ENCODE measurements at places on chromosomes 13 and 19.
A peak's percentile ranks its signal among the peaks of the same experiment; 100 is the strongest.

GRCh38 chr19:6126335-6126974 is 9.0 kb upstream of the ACSBG2 start:
- no peak for DNase-seq

DNA sequence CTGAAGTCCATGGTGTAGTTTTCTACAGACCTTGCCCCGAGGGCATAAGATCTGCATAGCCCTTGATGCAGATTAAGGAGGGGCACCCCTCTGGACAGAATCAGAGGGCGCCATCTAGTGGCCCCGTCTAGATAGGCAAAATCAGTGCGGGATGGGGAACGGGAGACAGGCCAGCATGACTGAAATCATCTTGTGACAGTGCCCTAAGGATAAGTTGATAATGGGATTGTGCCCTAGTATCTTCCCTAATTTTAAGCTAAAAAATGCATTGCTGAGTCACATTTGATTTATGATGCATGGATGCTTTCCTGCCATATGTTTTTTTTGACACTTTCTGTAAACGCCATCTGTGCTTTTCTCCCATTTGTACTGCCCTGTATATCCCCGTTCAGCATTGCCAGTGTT is 19.0 kb upstream of the GPI start:
- peak; percentile 33 for DNase-seq

GRCh38 chr13:113283904-113284303 is 13.1 kb upstream of the LAMP1 start:
- no peak for DNase-seq

DNA sequence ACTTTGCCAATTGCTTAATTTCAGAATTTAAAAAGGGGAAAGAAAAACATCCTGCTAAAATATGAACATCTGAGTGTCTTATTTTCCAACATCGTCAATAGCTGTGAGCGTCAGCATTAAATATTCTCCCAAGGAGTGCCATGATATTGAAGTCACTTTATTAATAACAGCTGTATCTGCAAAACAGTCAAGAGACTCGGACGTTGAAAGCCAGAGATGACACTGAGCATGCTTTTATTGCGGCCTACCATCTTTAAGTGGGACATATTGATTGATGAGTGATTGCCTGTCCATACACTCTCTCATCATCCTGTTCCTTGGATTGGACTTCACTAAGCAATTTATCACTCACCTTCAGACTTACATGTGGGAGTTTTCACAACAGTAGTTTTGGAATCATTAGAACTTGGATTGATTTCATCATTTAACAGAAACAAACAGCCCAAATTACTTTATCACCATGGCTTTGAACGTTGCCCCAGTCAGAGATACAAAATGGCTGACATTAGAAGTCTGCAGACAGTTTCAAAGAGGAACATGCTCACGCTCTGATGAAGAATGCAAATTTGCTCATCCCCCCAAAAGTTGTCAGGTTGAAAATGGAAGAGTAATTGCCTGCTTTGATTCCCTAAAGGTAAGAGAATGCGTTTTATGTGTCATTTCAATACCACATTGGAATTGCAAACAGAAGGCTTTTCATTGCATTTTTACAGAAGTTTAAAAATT is 53.8 kb downstream of the MBNL2 start:
- no peak for DNase-seq

GRCh38 chr19:19662871-19663255 is 613 bp downstream of the ATP13A1 start:
- no peak for DNase-seq

DNA sequence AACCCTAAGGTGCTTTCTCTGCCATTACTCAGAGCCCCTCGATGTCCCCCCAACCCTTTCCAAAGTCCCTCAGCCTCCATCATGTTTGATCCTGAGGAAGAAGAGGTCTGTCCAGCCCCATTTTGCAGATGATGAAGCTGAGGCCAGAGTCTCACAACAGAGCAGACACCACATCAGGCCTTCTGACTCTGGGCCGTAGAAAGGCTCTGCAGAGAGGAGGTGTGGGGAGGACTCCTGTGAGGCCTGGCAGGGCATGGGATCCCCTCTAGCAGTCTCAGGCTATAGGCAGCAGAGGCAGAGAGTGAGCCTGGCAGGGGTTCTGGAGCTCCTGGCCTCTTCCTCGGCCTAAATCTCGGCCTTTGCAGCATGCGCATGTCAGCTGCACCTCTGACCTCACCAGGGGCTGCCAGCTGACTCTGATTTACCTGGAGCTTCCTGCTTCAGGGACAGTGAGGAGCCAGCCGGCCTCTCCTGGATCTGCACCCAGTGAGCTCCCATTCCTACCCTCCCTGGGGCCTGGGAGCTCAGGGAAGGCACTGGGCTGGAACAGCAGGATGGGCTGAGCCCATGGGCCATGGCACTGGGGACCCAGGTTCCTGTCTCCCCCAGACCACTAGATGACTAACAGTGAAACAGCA is 41.7 kb upstream of the VSTM2B start:
- no peak for DNase-seq

DNA sequence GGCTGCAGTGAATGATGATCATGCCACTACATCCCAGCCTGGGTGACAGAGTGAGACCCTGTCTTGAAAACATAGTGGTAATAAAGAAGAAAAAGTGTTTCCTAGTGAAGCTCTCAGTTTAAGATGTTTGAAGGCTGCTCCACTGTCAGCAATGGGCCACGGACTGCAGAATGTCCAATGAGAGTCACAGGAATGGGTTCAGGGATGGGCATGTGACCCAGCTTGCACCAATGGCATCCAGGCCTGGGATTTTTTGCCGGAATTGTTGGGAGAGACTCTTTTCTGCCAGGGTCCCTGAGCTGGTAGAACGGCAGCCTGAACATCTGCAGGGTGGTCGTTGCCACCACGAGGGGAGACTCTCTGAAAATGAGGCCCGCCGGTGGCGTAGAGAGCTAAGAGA is 6.3 kb downstream of the SHISA7 start:
- DNase-seq: no peak

- DNase-seq: peak; percentile 19
Measured at GRCh38 chr19:42596391-42597072, 1.8 kb upstream of the CEACAM8 start.

- DNase-seq: no peak
Measured at GRCh38 chr13:50721672-50721992, 121.9 kb downstream of the DLEU7 start.

GRCh38 chr13:31043957-31044356 is 111.5 kb downstream of the TEX26 start:
- DNase-seq: no peak

DNA sequence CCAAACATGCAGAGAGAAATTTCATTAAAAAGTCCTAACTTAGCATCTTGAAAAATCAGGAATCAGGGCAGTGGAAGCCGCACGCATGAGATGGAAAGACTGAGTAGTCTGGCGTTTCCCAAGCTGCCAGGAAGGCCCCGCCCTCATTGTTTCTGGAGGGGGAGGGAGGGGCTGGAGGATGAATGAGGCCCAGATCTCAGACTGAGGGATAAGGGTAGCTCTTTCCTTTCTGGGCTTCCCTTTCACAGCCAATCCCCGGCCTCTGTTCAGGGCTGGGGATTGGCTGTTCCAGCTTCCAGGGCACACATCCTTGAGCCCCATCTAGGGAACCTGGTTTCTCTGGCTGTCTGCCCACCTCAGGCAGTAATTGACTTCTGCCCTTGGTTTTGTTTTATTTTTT is 7.3 kb downstream of the C19orf53 start:
- no peak for DNase-seq

GRCh38 chr13:36998624-36999041 is 507 bp downstream of the ALG5 start:
- no peak for DNase-seq

- DNase-seq: no peak
Measured at GRCh38 chr19:36051637-36052036, 2.4 kb downstream of the THAP8 start.

- DNase-seq: peak; percentile 68
Measured at GRCh38 chr19:15449620-15450527, at the start of gene WIZ. Gene WIZ, minus strand, starts transcription at chr19:15449956. Its CDS starts 1,649 bp downstream, at chr19:15448307.

DNA sequence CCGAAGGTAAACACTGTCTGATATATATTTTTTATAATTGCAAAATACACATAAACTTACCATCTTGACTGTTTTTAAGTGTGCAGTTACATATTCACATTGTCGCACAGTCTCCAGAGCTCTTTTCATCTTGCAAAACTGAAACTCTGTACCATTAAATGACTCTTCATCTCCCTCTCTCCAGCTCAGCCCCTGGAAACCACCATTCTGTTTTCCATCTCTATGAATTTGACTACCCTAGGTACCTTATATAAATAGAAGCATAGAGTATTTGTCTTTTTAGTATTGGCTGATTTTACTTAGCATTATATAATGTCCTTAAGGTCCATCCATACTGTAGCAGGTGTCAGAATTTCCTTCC is 45.8 kb downstream of the LRCH1 start:
- no peak for DNase-seq

- no peak for DNase-seq
Measured at GRCh38 chr13:36244073-36244472, 29.7 kb upstream of the SOHLH2 start.

GRCh38 chr19:46069806-46070341 is 29.1 kb upstream of the IGFL4 start:
- no peak for DNase-seq

GRCh38 chr13:46184277-46184699 is 2.3 kb upstream of the LCP1 start:
- DNase-seq: peak; percentile 59

DNA sequence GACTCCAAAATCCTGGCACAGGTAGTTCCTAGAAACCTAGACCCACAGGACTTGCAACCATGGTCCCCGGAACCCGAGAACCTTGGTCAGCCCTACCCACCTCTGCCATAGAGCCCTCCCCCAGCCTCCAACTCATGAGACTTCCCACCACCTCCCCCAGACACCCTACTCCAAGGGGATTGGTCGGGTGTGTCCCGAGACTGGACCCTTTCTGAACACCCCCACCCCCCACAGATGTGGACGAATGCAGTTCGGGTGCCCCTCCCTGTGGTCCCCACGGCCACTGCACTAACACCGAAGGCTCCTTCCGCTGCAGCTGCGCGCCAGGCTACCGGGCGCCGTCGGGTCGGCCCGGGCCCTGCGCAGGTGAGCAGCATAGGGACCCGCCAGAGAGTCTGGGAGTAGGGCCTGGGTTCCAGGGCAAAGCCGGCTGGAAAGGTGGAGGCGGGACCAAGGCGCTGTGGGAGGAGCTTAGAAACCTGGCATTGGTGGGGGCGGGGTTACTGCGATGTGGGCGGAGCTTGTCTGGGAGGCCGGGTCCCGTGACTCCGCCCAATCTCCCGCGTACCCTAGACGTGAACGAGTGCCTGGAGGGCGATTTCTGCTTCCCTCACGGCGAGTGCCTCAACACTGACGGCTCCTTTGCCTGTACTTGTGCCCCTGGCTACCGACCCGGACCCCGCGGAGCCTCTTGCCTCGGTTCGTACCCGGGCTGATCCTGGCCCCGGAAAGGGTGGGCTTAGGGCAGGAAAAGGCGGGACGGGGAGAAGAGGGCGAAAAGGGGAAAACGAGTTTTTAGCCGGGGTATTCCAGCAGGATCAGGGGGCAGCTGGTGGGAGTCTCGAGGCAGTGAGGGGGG is 11.9 kb downstream of the LTBP4 start:
- peak; percentile 63 for DNase-seq

DNA sequence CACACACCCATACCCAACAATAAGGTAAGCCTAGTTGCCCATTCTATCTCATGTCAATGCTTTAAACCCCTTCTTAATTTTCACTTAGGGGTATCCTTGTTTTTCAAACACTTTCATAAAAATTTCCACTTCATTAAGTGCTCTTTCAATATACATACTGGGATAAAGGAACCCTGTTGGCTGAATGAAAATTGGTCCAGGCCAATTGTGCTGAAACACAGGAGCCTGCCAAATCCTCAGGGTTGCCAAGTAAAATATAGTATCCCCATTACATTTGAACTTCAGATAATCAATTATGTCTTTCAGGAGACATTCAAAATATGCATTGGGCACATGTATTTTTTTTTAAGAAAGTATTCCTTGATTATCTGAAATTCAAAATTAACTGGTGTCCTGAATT is 1131.1 kb downstream of the SLITRK1 start:
- no peak for DNase-seq

All from stimulated activated CD8-positive, alpha-beta memory T cell treated with anti-CD3 and anti-CD28 coated beads, Interleukin-7, amount 100 ng/mL, for 24 hours (primary cell).